ENCODE measurements at places on chromosomes 16 and 17.
A peak's percentile ranks its signal among the peaks of the same experiment; 100 is the strongest.

DNA sequence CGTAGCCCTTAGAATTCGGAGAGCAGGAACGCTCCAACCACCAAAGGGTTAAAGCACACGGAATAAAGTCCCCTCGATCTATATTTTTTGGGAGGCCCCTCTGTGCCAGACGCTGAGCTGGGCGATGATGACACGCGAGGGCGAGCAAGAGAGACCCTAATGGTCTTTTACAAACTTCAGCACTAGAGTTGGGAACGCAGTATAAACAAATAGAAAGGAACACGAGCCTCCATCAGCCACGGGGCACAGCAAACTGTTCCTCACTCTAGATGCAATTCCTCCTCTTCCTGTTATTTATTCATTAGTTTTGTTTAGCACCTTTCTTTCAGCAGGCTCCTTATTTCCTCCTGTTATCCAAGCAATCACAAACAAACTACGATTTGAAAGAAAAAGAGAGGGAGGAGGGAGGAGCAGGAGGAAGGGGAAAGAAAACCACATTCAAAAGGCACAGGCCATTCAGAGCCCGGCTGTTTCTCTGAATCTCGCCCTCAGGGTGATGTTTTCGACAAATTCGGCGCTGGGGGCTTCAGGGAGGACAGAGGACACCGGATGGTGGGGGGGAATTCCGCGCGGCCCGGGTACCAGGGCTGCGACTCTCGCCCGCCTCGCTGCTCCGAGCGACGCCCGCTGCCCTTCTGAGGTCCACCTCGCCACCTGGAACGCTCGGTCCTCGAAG lies 1.6 kb downstream of the TOX3 start:
- peak; percentile 54 for DNase-seq

DNA sequence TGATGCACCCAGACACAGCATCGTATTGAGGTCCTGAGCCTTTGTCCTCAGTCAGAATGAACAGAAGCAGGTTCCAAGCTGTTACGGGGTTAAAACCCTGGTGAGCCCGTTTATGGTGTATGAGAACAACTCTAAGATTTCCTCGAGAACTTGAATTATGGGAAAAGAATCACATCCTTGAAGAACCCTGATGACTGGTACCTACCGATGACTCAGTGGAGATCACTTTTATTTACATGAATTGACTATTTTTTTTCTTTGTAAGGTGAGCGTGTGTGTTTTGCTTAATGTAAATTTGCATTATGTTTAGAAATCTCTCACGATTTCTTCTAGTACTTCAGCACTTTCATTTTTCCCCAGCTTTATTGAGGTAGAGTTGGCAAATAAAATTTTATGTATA lies 3.3 kb upstream of the KRTAP4-4 start:
- no peak for DNase-seq

- no peak for DNase-seq
Measured at GRCh38 chr16:55843105-55843395, 10.2 kb upstream of the CES1 start.

DNA sequence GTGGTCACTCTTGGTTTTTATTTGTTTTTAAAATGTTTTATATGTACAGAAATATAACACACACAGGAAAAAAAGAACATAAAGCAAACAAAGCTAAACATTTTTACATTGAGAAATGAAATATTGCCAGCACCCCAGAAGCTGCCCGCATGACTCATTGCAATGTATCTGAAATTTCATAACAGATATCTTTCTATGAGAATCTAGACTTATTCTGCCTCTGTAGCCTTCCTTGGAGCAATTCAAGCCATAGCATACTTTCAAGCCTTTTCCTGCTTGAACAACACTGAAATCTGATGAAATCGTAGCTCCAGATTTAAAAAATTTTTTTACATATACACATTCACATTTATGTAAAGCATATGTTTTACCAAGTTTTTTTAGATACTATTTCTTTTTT lies 86.9 kb downstream of the RBBP6 start:
- no peak for DNase-seq

GRCh38 chr16:23570992-23571632 lies 13.6 kb downstream of the UBFD1 start:
- DNase-seq = no peak

Measured in neural progenitor cell (in vitro differentiated cells).